Activated CD4-positive, alpha-beta T cell treated with anti-CD3 and anti-CD28 coated beads for 24 hours (primary cell): ENCODE measurements at places on chromosomes 4 and X.

DNA sequence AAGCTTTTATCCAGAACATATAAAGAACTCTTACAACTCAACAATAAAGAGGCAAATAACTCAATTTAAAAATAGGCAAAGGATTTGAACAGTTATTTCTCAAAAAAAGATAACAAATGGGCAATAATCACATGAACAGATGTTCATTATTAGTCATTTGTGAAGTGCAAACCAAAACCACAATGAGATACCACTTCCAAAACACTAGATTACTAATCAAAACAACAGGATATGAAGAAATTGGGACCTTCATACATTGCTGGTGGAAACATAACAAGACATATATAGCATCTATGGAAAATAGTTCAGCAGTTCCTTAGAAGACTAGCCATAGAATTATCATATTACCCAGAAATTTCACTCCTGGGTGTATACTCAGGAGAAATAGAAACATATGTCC, 224.6 kb downstream of the FBXO8 start:
- no peak for DNase-seq

DNA sequence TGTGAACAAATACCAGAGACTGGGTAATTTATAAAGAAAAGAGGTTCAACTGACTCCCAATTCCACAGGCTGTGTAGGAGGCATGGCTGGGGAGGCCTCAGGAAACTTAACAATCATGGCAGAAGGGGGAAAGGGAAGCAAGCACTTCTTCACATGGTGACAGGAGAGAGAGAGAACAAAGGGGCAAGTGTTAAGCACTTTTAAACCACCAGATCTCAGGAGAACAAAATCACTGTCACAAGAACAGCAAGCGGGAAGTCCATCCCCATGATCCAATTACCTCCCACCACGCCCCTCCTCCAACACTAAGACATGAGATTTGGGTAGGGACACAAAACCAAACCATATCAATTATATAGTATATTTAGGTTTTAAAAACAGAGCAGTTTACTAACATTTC, 30.8 kb downstream of the MOB1B start:
- DNase-seq, result no peak

GRCh38 chr4:108045687-108046024, 56.0 kb downstream of the HADH start:
- DNase-seq, result no peak

DNA sequence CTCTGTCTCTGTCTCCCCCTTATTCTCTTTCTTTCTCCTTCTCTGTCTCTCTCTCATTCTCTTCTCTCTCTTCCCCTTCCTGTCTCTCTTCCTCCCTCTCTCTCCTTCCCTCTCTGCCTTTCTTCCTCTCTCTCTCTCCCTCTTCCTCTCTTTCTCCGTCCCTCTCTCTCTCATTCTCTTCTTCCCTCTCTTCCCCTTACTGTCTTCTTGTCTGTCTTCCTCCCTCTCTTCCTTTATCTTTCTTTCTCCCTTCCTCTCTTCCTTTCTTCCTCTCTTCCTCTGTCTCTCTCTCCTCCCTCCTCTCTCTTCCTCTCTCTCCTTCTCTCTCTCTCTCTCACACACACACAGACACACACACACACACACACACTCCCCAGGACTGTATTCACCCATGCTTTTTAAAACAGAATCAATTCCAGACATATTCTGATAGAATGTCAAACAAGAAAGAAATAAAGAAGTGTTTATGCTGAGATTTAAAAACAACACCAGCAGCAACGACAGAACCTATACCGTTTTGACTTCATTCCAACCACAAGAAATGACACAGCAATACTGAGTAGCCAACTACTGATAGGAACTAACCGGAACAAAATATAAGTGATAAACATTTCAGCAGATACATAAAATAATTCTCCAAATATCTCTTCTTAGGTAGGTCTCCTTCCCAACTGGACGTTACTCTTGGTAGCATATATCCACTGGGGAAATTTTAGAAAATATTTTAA, 296.7 kb downstream of the ASMT start:
- DNase-seq, result no peak

DNA sequence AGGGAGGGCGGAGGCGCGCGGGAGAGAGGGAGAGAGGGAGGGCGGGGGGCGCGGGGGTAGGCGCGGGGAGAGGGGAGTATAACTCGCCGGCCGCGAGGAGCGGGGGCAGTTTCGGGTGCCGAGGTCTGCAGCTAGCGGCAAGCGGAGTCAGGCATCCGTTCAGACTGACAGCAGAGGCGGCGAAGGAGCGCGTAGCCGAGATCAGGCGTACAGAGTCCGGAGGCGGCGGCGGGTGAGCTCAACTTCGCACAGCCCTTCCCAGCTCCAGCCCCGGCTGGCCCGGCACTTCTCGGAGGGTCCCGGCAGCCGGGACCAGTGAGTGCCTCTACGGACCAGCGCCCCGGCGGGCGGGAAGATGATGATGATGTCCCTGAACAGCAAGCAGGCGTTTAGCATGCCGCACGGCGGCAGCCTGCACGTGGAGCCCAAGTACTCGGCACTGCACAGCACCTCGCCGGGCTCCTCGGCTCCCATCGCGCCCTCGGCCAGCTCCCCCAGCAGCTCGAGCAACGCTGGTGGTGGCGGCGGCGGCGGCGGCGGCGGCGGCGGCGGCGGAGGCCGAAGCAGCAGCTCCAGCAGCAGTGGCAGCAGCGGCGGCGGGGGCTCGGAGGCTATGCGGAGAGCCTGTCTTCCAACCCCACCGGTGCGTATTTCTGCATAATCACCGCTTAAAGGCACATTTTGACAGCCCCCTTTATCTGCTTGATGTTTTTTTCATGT, at the start of gene POU4F2:
TSS of gene POU4F2 (plus strand) at position 108 of the 720 bp plus-strand sequence. CDS start at position 356, 248 bp downstream.
- no peak for DNase-seq

DNA sequence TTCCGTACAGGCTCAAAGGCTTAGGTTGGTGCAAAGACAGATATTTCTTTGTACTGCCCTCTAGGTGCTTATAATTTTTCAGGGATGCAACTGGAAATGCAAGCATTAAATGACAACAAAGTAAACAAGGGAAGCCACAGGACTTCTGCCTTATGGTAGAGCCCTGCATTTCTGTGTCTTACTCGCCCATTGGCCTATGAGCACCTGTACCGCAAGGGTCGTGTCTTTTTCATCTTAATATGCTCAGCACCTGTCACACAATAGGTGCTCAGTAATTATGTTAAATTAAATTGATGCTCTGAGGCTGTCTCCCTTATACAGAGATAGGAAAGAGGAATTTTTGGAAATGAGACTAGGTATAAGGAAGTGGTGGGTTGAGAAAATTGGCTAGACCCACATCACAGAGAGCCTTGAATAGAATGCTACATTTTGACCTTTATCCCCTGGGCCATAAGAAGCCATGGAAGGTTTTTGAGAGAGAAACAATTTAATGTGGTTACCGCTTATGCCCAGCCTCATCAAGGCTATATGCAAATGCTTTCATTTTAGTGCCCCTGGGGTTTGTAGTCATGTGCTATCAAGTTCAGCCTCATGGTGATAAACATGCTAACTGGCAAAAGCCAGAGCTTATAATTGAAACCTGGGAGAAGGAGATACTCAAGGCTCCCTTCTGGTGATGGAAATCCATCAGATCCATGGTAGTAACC, 16.3 kb downstream of the VSIG4 start:
- no peak for DNase-seq

DNA sequence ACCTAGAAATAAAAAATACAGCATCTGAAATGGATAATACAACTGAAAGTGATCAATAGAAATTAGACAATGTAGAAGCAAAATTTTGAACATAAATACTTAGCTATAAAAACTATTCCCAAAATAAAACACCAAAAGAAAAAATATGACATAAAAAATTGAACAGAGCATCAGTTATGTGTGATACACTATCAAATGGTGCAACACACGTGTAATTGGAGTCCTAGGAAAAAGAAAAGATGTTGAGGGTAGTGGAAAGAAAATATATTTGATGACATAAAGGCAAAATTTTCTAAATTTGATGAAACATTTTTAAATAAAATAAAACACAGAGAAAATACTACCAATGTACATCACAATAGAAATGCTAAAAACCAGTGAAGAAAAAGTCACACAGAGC, 63.1 kb downstream of the NPY2R start:
- no peak for DNase-seq
